ENCODE measurements at places on chromosomes 7 and 10. TPM values are rescaled to one million over a fixed set of nuclear protein-coding genes. Genes with fewer than 3 reads are reported as not detected.

- H3K36me3 ChIP-seq = no peaks in the 10 kb centered on the region
- no peak overlapping the region for H3K27ac ChIP-seq
- H3K27me3 ChIP-seq = no peaks in the 10 kb centered on the region
- no peaks in the 10 kb centered on the region for H3K4me1 ChIP-seq
- no peak overlapping the region for H3K4me3 ChIP-seq
Observed at GRCh38 chr10:12491491-12491890, 142.1 kb downstream of the CAMK1D start.

GRCh38 chr10:100522107-100522801 is 2.6 kb upstream of the SEC31B start:
- no peak for DNase-seq
- H3K4me3 ChIP-seq = no peak overlapping the region
- no peak overlapping the region for H3K27ac ChIP-seq
- H3K27me3 ChIP-seq = no peaks in the 10 kb centered on the region
- H3K36me3 ChIP-seq = peaks cover 21% of the 10 kb centered on the region
- H3K4me1 ChIP-seq = peaks cover 17% of the 10 kb centered on the region

- H3K27ac ChIP-seq = no peak overlapping the region
- no peaks in the 10 kb centered on the region for H3K4me1 ChIP-seq
- DNase-seq = no peak
- H3K4me3 ChIP-seq = no peak overlapping the region
- H3K36me3 ChIP-seq = no peaks in the 10 kb centered on the region
Observed at GRCh38 chr10:69472544-69472943, 21.3 kb downstream of the TSPAN15 start.

The PRSS37 gene
- total RNA-seq = not detected

- H3K27ac ChIP-seq = no peak overlapping the region
- H3K27me3 ChIP-seq = no peaks in the 10 kb centered on the region
- H3K36me3 ChIP-seq = no peaks in the 10 kb centered on the region
- no peaks in the 10 kb centered on the region for H3K4me1 ChIP-seq
Observed at GRCh38 chr10:127908106-127908958, 1.4 kb downstream of the PTPRE start.

The PTPN12 gene
- total RNA-seq = 19.3 TPM

The WEE2 gene
- 0.15 TPM for total RNA-seq
